NCI-H2171 treated with DMSO at 0.1 percent for 48 hours (cell line): ENCODE measurements at places on chromosomes 16 and 17.

GRCh38 chr16:74252329-74252728 is 44.3 kb upstream of the PSMD7 start:
- DNase-seq = no peak

GRCh38 chr17:4955091-4955490 is 4.2 kb downstream of the ENO3 start:
- no peak for DNase-seq

DNA sequence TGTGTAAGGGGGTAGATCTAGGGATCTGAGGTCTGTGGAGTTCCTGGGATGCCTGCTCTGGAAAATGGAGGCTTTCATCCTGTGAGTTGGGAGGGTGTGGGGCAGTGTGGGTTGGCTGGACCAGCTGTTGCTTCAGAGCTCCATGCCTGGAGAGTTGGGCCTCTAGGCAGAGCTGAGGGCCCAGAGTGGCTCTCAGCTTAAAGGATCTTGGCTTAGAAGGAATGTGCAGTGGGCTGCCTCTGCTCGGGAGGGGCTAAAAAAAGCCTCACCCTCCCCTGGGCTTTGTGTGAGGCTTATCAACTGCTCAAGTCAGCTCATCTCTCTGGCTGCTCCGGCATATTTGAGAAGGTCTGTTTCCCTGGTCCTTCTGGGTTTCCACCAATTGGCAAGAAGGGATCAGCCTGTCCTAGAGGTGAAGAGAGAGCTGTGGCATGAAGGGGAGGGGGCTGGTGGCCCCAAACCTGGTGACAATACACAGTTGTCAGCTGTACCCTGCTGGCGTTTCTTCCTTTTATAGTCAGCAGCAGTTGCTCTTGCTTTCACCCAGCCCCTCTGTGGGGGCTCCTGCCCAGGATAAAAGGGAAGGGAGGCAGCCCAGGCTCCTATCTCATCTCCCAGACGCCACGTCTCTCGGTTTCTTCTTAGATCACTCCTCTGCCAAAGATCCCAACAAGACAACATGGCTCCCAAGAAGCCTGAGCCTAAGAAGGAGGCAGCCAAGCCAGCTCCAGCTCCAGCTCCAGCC is at the start of gene MYL4:
TSS of gene MYL4 (plus strand) at position 605 of the 745 bp plus-strand sequence. CDS start at position 680, 75 bp downstream.
- no peak for DNase-seq

DNA sequence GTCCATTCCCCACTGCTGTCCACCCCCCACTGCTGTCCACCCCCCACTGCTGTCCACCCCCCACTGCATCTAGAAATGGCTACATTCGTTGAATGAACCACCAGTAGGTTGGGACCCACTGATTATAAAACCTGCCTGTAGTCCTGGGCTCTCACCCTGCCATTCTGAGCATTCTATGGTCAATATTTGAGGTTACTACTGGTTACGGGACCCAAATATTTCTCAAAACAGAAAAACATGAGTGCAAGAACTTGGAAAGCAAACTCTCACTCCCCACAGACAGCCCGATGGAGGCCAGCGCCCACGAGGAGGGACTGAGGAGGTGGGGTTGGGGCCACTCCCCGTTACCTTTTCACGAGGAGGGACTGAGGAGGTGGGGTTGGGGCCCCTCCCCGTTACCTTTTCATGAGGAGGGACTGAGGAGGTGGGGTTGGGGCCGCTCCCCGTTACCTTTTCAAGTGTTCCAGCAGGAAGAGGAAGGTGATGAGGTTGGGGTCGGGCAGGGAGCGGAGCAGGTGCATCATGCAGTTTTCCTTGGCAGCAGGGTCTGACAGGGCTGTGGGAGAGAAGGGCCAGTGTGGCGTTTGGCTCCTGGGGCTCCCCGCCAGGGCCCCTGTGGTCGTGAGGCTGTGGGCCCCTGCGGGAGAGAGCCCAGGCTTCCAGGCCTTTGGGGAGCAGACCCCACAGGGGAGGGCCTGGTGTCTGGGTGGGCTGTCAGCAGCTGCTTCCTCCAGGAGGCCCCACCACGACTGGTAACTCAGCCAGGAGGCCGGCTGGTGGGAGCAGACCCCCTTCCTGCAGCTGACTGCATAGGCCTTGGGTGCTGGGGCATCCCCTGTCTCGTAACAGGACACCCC is 12.5 kb downstream of the TIMM22 start:
- DNase-seq = no peak

- DNase-seq = no peak
Measured at GRCh38 chr16:81514041-81514559, 69.5 kb downstream of the CMIP start.

GRCh38 chr17:5958850-5959249 is 111.3 kb upstream of the WSCD1 start:
- DNase-seq = no peak

GRCh38 chr16:21262779-21263639 is 15.1 kb downstream of the CRYM start:
- DNase-seq = no peak

DNA sequence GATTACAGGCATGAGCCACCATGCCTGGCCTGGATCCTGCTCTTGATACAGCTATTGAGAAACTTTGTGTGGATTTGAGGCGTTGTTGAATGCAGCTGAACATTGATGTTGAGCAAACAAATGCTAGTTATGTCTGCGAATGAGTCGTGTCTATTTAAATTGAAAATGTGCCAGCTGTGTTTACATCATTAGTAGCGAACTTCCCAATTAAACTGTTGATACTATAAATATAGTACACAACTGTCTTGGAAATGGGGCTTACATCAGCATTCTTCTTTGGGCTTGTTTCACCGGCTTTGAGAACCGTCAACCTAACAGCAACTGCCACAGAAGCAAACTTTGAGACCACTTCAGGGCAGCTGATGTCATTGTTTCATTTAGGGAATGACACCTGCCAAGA is 251.9 kb downstream of the RBFOX1 start:
- no peak for DNase-seq

- DNase-seq = no peak
Measured at GRCh38 chr17:929586-929985, 50.0 kb downstream of the NXN start.

DNA sequence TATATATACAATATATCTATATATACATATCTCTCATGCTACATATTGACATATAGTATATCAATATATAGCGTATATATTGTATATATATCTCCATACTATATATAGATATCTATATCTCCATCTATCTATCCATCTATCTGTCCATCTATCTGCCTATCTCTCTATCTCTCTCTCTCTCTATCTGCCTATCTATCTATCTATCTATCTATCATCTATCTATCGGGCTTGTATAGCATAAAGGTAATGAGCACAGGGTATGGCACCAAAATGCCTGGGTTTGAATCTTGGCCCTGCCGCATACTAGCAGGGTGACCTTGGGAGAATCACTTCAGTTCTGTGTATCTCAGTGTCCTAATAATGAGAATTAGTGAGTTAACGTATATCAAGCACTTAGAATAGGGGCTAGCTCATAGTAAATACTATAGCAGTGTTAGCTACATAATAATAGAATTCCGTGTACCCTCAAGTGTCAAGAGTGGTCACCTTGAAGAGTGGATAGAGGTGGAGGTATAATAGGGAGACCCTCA is 1.5 kb downstream of the ST6GALNAC1 start:
- no peak for DNase-seq

- DNase-seq = peak; percentile 98
Measured at GRCh38 chr16:67926181-67926750, 5.4 kb downstream of the CTRL start.

- DNase-seq = peak; percentile 25
Measured at GRCh38 chr17:39080421-39081078, 70.9 kb downstream of the PLXDC1 start.

- no peak for DNase-seq
Measured at GRCh38 chr16:78929841-78930240, 670.7 kb downstream of the MAF start.

DNA sequence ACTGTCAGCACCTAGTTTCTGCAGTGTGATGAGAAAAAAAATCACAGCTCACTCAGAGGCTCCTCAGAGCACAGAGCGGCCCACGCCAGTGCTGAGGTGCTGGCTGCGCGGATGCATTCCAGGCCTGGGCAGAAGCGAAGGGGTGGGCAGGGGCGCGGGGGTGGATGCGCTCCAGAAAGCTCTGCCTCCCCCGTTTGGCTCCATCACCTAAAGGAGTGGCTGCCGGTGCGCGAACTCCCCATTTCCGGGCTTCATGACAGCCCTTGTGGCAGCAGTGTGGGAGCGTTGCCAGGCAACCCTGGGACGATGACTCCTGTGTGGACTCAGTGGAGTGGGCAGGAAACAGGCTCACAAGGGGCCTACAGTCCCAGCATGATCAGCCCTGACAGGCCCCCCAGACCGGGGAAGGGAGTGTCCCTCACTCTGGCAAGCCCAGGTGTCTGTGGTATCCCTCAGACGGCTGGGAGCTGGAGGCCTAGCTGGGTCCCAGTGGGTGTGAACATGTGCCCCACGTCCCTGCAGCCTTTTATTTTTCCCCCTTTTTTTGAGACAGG is 32.8 kb upstream of the NUDT16L1 start:
- no peak for DNase-seq

DNA sequence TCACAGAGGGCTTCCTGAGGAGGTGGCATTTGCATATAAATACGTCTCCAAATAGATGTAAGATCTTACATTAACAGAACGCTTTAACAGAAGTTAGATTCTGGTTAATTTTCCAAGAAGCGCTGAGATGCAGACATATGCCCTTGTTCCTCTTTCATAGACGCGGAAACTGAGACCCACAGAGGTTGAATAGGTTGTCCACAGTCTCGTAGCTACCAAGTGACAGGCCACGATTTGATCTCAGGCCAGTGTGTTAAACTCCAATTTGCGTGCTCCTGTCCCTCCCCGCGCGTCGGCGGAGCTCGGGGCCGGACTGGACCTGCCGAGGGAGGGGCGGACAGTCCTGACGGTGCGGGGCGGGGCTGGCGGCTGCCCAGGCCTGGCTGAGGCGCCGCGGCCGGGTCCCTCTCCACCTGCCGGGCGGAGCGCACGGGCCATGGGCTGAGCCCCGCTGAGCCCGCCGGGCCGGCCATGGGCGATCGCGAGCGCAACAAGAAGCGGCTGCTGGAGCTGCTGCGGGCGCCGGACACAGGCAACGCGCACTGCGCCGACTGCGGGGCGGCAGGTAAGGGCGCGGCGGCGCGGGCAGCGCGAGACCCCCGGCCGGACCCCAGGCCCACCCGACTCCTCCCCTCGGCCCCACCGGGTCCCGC is at the start of gene ADAP2:
TSS of gene ADAP2 (plus strand) at position 402 of the 653 bp plus-strand sequence. CDS start at position 472, 70 bp downstream.
- no peak for DNase-seq

GRCh38 chr17:39631403-39631802 is 4.7 kb downstream of the PPP1R1B start:
- no peak for DNase-seq

DNA sequence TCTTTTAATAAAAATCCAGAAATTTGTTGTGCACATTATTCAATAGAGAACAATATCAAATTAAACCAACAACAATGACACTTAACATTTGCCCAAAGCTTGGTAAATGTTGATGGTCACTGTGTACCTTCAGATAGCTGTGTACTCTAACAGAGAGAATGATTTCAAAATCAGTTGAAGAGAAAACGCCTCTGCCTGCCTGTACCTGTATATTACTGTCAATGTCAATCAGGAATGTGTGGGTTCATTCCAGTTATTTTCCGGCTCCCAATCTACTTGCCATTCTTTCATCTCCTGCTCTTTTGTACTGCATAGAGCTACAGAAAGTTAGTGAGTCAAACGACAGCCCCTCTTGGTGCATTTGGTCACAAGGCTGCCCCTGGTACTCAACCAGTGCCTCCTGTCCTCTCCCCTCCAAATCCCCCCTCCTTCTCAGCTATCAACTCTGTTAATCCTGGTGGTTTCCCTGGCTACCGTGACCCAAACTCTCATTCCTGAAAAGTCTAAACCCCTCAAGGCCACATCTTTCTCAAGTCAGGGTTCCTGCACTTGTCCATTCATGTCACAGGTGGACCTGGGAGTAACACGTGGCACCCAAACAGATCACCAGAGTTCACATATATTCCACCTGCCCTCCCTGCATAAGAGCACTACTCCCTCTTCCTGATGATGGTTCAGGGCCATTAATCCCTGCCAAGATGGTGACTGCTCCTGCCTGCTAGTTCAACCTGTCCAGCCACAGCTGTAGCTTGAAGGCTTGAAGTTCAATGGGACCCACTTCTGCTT is 13.6 kb upstream of the ARL4D start:
- no peak for DNase-seq

DNA sequence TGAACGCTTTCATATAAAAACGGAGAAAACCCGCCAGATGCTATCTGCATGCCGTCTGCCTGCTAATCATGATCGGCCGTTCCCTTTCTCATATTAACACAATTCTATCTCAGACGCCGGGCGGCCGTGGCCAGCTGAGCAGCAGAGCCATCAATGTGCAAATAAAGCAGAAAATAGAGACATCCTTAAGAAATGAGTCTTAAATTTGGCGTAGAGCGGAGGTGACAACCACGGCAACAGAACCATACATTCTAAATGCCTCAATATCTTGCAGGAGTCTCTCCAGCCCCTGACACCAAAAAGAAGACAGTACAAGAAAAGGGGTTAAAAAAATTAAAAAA is 2.7 kb upstream of the IRX5 start:
- peak; percentile 60 for DNase-seq

DNA sequence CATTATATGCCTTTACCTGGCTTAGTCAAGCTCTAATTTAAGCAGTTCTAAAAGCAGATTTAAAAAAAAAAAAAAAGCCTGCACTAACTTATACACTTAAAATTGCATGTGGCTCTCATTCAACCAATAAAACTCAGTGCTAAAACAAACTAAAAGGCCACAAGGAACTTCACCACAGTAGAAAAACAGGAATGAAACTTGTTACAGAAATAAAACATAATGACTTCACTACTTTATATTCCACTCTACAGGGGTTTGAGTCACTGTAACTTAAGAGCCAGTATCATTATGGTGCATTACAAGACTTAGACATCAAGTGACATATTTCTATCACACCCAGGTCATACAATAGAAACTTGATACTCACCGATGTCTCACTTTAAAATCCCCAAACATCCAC is 11.1 kb downstream of the CA10 start:
- no peak for DNase-seq

DNA sequence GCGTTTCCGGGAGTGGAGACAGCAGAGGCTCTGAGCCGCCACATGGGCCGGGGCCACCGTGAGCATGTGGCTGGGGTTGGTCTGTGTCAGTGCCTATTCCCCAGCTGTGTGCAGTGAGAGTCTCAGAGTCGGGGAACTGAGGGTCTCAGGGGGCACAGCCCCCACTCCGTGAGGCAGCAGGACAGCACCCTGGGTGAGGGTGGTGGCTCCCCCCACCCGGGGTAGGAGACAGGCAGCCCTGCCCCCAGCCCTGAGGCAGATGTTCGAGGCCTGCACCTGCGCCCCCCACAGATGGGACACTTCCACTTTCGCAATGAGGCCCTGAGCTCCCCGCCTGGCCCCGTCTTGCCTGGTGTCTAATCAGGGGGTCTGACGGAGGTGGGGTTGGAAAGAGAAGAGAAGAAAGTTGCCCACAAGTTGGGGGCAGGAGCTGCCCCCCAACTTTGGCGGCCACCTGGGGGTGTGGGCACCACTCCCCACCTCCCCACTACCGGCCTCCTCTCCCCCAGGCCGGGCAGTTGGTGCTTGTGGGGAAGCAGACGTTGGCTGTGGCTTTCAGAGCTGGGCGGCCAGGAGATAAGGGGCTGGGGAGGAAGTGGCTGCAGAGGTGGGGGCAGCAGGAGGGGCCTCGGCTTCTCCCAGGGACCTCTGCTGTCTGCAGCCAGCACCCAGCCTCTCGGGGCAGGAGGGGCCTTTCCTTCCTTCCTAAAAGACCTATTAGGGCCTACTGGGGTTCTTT is 1.8 kb upstream of the CBFA2T3 start:
- no peak for DNase-seq
